ENCODE measurements at places on chromosomes 5 and 9.

DNA sequence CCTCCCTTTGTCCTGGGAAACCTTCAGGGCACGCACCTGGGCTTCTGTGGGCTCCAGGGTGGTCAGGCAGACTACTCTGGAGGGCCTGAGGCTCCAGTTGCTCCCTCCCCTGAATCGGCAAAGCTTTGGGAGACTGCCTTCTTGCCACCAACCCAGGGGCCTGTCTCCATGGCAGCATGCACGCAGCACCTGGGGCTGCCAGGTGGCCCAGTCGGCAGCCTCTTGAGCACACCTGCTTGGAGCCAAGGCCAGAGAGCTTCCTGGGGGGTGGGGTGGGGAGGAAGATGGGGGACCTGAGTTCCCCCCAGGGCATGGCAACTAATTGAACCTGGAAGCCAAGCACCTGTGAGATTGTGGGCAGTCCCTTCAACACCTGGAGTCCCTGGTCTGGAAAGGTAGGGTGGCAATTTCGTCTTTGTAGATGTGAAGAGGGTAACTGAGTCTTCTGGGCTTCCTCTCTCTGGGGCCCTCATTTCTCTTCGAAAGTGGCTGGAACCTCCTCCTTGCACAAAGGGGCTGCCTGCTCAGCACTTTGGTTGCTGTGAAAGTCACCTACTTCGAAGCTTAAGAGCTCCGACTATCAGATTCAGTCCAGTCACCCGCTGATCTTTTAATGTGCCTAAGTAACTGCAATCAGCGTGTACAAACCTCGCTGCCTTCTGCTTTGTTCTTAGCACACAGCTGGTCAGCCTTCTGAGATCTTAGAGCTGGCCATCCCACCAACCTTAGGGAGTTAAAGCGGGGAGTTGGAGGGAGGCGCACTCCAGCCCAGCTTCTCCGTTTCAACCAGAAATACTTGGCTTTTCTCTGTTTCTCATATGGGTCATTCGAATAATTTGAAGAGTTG is 4.0 kb downstream of the RNF183 start:
- DNase-seq, result peak; percentile 99

- DNase-seq, result no peak
Measured at GRCh38 chr9:137114220-137114612, 317 bp downstream of the DPP7 start.

GRCh38 chr9:16411311-16411710 is 459.2 kb downstream of the BNC2 start:
- no peak for DNase-seq

DNA sequence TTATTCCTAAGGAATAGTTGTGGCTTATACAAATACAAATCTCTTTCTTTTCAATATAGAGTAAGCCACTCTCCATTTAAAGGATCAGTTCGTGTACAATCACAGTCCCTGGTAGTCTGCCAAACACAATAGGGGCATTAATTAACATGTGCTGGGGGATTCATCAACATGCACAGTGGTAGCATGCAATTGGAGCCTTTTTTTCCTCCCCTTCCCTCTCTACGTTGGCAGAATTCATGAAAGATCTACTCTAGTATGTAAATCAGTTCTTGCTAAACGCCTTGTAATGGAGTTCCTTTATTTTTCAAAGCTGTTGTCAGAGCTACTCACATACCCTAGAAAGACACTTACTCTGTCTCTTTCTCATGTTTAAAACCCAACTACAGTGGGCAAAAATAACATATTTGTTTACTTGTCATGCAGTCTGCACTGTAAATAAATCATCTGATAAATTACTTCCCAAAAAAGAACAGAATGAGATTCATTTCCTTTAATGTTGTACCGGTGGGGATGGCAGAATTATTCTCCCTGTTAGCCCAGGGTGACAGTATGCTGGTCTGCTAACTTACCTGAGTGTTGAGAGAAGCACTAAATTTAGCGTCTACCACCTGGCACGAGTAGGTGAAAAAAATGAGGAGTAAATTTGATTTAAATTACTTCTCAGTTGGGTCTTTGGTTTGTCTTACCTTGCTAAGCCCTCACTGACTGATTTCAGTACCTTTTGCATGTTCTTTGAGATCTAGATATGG is 341.5 kb upstream of the CCNH start:
- no peak for DNase-seq

- DNase-seq, result no peak
Measured at GRCh38 chr5:98314292-98314691, 459.2 kb upstream of the RGMB start.

- DNase-seq, result no peak
Measured at GRCh38 chr9:117665601-117666385, 38.4 kb upstream of the TLR4 start.

DNA sequence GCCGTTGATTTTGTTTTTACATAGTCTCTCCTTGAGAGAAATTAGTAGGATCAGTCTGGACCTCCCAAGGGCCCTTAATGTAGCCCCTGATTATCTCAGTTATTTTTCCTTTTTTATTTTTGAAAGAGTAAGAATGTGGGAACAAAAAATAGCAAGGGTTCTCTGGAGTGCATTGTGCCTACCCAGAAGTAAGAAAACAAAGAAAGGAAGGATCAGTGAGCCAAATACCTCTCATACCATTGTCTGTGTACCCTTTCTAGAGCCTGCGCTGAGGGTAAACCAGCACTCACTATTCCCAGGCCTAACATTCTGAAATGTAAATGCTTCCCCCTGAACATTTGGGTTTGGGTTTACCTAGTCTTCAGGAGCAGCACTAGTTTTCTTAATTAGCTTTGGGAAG is 213.0 kb upstream of the TARS1 start:
- no peak for DNase-seq

DNA sequence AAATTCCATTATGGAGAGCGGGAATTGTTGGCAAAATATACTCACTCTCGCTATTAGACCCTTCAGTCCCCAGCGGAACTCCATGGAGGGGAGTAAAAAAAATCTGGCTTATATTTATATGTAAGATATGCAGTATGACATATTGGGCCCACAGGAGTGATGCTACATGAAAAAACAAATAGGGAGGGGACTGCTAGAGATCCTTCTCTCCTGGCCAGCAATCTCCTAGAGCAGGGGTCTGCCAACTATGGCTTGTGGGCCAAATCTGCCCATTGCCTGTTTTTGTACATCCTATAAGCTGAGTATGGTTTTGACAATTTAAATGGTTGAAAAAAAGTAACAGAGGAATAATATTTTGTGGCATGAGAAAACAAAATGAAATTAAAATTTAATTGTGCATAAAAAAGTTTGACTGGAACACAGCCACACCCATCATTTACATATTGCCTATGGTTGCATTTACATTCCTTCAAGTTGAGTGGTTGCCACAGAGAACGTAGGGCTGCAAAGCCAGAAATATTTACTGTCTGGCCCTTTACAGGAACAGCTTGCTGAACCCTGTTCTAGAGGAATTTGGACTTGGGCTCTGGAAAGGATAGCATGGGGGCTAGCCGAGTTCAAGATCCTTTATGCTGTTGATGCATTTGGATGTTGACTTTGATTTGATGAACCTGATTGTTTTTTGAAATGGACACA is 197.3 kb upstream of the CLINT1 start:
- no peak for DNase-seq

DNA sequence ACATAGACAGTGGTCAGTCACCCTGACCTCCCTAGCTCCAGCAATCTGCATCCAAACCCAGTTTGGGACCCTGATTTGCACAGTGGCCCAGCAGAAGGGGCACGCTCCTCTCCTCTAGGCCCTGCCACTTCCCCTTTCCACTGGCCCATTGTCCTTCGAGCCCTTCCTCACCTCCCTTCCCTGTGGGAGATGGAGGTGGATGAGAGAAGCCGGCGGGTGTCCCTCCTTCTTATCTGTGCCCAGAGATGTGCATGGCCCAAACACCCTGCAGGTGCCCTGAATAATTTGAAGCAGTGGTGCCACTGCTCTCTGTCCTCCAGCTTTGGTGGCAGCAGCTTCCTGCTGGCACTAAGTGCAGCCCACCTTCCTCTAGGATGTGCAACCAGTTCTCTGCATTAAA is 140.0 kb downstream of the BARX1 start:
- DNase-seq, result no peak

GRCh38 chr5:78615697-78616096 is 32.9 kb downstream of the LHFPL2 start:
- DNase-seq, result no peak

DNA sequence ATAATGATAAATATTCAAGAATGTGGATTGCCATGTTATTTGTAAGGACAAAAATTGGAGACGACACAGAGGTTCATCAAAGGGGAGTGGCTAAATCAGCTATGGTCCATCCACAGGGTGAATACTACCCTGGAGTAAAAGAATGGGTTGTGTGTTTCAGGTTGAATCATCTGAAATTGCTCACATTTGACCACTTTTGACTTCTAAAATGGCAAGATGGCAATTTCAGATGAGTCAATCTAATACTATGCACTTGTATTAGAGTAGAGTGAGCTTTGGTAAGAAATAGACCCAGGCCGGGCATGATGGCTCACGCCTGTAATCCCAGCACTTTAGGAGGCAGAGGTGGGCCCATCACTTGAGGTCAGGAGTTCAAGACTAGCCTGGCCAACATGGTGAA is 131.8 kb downstream of the GAPVD1 start:
- no peak for DNase-seq

DNA sequence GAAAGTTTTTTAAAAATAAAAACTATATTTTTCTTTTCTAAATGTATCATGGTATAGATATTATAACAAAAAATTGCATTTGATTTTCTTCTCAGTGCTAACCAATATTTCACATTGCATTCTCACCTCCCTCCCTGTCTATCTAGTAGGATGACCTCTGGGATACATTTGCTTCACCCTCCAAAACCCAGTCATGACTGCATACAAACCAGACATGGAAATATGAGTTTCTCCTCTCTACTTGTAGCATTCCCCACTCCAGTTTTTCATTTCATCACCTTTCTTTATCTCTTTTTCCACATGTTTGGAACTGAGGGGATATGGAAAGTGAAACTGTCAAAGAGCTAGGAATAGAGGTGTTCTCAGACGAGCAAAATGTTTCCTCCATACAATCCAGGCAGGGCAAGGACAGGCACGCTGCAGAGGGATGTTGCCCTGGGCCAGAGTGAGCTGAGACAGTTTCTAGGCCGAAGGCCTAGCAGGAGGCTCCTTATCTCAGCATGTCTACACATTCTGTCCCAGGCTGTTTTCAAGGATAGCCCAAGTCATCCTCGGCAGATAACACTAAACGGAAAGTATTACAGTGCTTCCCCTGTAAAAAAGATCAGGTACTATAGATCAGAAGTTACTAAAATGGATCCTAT is 46.7 kb downstream of the MEF2C start:
- DNase-seq, result no peak

GRCh38 chr9:77750284-77750683 is 102.2 kb upstream of the GNA14 start:
- DNase-seq, result no peak

- DNase-seq, result no peak
Measured at GRCh38 chr9:3136686-3137346, 292.9 kb upstream of the PUM3 start.

DNA sequence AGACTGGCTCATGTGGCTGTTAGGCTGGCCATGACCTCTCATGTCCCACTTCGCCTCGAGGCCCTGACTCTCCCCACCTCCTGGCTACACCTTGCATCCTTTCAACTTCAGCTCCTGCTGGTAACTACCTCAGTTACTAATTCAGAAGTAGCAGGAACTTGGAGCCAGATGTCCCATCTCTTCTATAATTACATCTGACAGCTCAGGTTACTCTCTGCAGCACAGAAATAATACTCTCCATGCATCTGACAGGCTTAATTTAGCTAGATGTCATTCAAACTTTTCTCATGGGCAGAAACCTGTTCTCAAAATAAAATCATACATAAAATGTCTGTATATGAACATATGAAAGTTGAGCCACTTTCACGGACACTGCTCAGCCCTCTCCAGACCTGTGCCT is 92.2 kb upstream of the IL33 start:
- no peak for DNase-seq

- DNase-seq, result no peak
Measured at GRCh38 chr5:53123702-53124101, 14.1 kb upstream of the MOCS2 start.

- no peak for DNase-seq
Measured at GRCh38 chr5:168480601-168481000, 5.7 kb upstream of the RARS1 start.

GRCh38 chr5:52746539-52746938 is 41.2 kb upstream of the ITGA1 start:
- DNase-seq, result no peak

GRCh38 chr5:1673042-1673677 is 126.5 kb downstream of the MRPL36 start:
- DNase-seq, result no peak

- no peak for DNase-seq
Measured at GRCh38 chr5:113020461-113021273, 44.1 kb downstream of the DCP2 start.

- DNase-seq, result no peak
Measured at GRCh38 chr5:178630475-178630930, 3.7 kb upstream of the CLK4 start.

- no peak for DNase-seq
Measured at GRCh38 chr9:107688728-107689127, 199.2 kb upstream of the KLF4 start.

DNA sequence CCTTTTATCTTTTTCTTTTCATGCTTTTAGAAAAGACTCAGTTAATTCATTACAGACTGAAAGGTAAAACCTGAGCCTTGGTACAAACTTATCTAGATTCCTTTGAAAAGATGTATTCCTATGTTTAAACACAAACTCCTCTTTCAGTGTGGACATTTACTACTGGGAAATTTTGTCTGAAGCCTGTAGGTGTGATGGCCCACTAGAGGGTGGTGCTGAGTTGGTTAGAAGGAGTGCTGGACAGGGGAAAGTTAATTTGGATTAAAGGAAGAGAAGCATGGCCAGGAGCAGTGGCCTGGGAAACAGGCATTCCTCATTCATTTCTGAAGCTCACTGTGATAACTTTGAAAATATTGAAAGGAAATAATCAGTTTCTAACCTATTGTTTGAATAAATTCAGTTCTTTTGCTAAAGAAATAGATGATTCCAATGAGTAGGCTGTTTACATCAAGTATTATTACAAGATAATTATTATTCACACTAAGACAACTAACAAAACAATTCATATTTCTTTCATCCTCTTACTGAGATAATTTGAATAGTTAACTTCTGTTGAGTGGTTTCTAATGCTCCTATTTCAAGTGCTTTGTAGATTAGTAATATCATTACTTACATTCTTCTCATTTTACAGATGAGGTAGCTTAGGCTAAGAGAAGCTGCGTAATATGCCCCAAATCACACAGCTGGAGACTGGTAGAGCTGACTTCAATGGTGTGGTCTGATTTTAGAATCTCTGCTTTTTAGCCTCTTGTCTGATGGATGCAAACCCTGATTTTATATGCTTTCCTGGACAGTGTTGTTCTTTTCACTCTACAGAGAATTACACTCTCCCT is 150.9 kb downstream of the ADGRV1 start:
- DNase-seq, result no peak

DNA sequence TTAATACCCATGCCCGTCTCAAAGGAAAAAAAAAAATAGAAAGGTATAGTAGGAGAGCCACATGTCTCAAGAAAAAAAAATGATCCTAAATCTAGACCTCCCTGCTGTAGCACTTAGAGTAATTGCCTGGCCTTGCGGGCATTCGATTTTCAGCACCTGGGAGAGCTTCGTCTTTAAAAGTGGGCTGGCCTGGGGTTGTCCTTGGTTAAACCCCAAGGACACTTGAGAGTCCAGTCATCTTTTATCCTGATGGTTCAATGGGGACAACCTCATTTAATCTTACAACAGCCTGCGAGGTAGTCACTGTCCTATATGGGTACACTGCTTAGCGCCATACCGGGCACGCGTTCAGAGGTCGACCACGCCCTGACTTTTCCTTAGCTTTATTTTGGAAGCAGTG is 60.1 kb downstream of the MAT2B start:
- DNase-seq, result no peak

Measured in NCI-H510A treated with DMSO at 0.1 percent for 48 hours (cell line).